Chondrocyte (in vitro differentiated cells): ENCODE measurements at places on chromosomes 6 and 20. TPM values are rescaled to one million over a fixed set of nuclear protein-coding genes. Genes with fewer than 3 reads are reported as not detected.

- no peak for DNase-seq
- no peaks in the 10 kb centered on the region for H3K4me1 ChIP-seq
- no peaks in the 10 kb centered on the region for H3K36me3 ChIP-seq
Measured at GRCh38 chr6:6057442-6058053, 50.8 kb upstream of the NRN1 start.

DNA sequence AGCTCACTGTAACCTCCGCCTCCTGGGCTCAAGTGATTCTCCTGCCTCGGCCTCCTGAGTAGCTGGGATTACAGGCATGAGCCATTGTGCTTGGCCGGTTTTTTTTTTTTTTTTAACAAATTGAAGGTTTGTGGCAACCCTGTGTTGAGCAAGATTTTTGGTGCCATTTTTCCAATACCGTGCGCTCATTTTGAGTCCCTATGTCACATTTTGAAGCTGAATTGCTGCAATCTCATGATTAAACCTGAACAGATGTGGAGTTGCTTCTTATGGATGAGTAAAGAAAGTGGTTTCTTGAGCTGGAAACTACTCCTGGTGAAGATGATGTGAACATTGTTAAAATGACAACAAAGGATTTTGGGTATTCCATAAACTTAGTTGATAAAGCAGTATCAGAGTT, 16.6 kb downstream of the SASH1 start:
- peaks cover 3% of the 10 kb centered on the region for H3K36me3 ChIP-seq
- no peak overlapping the region for H3K27ac ChIP-seq
- peaks cover 20% of the 10 kb centered on the region for H3K4me1 ChIP-seq
- H3K27me3 ChIP-seq: no peaks in the 10 kb centered on the region

GRCh38 chr6:17207281-17207680, 73.9 kb upstream of the RBM24 start:
- H3K36me3 ChIP-seq: no peaks in the 10 kb centered on the region
- H3K27me3 ChIP-seq: no peaks in the 10 kb centered on the region
- no peak overlapping the region for H3K4me3 ChIP-seq

DNA sequence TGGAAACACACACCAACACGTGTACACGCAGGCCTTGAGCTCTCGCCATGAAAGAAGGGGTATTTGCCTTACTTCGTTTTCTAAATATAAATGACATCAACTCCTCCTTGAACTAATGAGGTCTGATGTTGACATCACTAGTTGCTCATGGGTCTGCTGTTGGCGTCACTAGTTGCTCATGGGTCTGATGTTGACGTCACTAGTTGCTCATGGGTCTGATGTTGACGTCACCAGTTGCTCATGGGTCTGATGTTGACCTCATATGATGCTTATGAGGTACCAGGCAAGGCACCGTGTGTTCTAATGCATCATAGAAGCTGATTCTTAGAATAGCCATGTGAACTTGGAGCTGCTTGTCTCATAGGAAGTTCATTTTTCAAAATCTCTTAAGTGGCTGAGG, 116.5 kb downstream of the SMOC2 start:
- DNase-seq: no peak
- no peak overlapping the region for H3K27ac ChIP-seq
- H3K36me3 ChIP-seq: peaks cover 16% of the 10 kb centered on the region
- no peak overlapping the region for H3K4me3 ChIP-seq
- no peaks in the 10 kb centered on the region for H3K4me1 ChIP-seq

CDH4 gene
- total RNA-seq: 0.48 to 1.1 TPM (median 0.99 TPM) in 3 replicates

DNA sequence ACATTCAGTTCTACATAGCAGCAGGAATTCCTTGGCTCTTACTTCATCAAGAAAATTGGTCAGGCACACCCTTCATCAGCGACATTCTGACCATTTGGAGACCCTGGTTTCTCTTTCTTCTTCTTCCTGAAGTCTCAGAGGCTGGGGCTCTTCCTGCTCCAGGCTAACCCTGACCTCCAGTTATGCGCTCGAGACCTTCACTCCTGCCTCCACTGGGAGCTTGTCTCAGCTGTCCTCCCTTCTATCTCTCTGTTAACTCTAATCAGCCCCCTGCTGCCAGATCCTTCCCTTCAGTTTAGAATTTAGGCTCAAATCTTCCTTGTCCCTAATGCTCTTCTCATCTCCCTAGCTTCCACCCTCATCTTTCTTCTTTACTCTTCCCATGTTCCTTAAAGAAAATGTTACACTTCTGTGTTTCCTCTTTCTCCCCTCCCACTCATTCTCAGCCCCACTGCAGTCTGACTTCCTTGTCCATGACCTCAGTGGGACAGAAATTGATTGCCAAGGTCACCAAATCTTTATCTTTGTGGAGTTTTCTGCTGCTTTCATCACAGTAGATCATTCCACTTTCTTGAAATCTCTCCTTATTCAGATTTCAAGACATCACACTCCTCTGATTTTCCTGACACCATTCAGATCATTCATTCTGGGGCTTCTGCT, 8.4 kb upstream of the HLA-DOA start:
- no peaks in the 10 kb centered on the region for H3K36me3 ChIP-seq
- no peak overlapping the region for H3K4me3 ChIP-seq
- peaks cover 70% of the 10 kb centered on the region for H3K27me3 ChIP-seq
- H3K4me1 ChIP-seq: no peaks in the 10 kb centered on the region

- H3K4me1 ChIP-seq: peaks cover 63% of the 10 kb centered on the region
- H3K27ac ChIP-seq: no peak overlapping the region
- H3K27me3 ChIP-seq: no peaks in the 10 kb centered on the region
- peaks cover 12% of the 10 kb centered on the region for H3K36me3 ChIP-seq
- no peak overlapping the region for H3K4me3 ChIP-seq
- DNase-seq: no peak
Measured at GRCh38 chr6:158023597-158023939, 41.9 kb downstream of the SYNJ2 start.
